CD4-positive, alpha-beta T cell treated with Interleukin-15 for 1 hour (primary cell): ENCODE measurements at places on chromosomes 11 and 22.

- DNase-seq = no peak
Measured at GRCh38 chr11:106242718-106243415, 165.4 kb downstream of the AASDHPPT start.

DNA sequence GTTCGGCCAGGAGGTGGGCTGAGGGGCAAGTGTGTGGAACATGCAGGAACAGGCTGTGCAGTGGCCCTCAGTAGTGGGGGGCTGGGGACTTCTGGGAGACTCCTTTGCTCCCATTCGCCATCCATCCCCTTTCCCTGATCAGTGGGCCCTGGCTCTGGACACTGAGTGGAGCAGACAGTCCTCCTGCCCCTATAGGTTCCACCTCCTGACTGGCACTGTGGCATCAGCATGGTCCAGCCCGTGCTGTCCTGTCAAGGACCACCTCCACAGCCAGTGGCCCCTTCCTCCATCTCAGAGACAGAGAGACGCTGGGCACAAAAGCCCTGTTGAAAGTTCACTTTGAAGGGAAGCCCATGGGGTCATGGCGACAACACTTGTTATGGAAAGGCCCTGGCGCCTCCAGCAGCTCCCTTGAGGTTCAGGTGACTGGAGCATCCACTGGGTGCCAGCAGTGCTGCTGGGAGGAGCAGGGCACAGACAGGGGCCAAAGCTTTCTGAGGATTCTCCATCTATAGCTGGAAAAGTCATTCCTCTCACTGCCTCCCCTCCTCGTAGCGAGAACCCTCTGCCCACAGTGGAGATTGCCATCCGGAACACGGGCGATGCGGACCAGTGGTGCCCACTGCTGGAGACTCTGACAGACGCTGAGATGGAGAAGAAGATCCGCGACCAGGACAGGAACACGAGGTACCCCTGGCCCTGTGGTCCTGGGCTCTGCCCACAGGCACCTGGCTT is 5.6 kb downstream of the DERL3 start:
- no peak for DNase-seq

- no peak for DNase-seq
Measured at GRCh38 chr11:115005663-115006062, 327.3 kb downstream of the NXPE2 start.

- DNase-seq = no peak
Measured at GRCh38 chr11:75891947-75892739, 77.1 kb downstream of the UVRAG start.

DNA sequence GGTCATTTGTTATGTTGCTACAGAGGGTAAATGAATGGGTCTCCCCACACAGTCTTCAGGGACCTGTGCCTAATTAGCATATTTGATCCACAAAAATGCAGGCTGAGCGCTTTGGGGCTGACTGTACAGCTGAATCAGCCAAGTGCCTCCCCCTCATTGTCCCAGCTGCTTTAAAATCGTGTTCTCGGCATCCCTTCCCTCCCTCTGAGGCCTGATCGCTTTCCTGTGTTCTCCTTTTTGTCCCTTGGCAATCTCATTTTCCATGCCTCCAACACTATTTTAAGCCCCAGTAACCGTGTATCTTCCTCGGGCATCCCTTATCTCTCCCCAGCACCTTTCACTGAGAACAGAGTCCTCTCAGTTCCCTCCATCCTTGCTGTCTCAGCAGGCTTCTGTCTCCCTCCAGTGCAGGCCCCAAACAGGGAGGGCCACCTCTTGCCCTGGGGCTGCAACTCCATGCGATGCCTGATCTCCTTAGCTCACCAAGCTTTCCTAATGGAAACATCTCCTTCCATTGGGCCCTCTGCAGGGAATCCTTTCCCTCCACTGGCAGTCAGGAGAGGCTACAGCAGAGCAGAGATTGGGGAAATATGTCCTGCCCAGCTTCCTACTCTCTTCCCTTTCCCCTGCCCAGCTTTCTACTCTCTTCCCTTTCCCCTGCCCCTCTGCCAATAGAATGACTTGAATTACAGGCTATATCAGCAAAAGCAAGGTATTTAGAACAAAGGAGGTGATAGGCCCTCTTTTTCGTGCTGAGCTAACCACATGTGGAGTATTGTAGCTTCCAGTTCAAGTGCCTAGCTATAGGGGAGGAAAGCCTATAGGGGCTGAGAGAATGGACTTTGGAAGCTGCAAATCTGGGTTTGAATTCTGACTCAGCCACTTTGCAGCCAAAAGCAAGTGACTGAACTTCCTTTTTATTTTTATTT is 13.8 kb downstream of the UQCR10 start:
- no peak for DNase-seq
